ENCODE measurements at places on chromosomes 13 and 19.

DNA sequence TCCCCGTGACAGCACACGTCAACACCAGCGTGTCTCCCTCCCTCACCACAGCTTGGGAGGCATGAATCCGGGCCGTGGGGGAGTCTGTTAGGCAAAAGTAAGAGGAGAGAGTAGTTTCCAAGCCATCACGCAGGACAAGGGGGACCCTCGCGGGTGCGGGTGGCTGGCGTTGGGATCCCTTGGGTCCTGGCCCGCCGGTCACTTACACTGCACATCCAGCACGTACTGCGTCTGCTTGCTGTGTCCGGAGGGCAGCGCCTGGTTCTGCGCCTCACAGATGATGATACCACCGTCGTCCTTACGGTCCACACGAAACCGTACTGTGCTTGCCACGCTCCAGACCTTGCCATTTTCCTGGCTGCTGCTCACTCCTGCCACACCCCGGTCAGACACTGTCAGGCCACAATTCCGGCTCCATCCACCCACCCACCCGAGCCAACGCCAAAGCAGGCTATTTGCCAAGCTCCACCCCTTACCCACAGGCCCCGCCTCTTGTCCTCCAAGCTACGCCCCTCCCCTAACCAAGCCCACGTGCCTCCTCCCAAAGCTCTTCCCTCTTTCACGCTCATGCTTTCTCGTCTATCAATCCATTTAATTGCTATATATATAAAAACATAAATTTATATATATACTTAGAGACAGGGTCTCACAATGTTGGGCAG lies 6.6 kb upstream of the ZNF428 start:
- DNase-seq, result no peak

- DNase-seq, result no peak
Measured at GRCh38 chr19:5934774-5935472, 20.9 kb downstream of the CAPS start.

GRCh38 chr13:112347986-112348385 lies 28.2 kb upstream of the SPACA7 start:
- DNase-seq, result no peak

GRCh38 chr13:35888981-35889380 lies 242.2 kb downstream of the DCLK1 start:
- DNase-seq, result no peak

DNA sequence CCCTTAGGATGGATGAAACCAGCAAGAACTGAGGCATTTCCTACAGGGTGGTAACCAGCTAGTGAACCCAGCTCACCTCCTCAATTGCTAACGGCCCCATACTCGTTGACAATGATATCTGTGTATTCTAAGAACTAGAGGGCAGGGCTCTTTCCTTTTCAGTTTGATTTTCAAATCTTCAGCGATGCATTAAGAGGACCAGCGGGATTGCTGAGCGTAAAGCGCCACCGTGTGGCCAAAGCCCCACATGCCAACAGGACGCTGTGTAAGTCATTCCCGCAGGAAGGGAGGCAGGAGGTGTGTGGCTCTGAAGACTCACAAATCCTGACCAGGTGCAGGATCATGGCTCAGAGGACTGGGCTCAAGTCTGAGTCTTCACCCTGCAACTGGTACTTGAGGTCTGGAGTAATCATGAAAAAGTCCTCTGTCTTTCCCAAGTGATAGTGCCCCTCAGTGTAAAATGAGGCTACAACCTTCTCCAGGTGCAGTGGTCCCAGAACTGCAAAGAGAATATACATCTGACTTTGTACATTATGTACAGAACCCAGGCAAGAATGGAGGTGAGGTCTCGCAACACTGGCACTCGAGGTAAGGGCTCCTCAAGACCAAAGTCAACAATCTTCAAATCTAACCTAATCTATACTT lies 40.9 kb downstream of the C13orf42 start:
- peak; percentile 61 for DNase-seq

GRCh38 chr19:50431343-50432220 lies 1.1 kb upstream of the MYBPC2 start:
- peak; percentile 79 for DNase-seq

DNA sequence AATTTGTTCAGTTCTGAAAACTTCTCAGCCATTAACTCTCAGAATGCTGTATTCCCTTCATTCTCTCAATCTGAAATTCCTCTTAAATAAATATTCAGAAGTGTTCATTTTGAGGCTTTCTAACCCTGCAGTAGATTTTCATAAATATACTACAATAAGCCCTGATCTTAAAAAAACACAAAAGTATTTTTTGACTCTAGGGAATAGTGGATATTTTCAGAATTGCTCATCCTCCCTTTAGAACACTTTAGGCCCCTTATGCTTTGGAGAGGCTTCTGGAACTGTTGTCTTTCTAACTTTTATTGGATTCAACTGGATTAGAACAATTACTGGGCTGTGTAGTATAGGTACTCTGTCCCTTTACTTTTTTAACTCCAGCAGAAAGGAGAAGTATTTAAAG lies 1662.6 kb upstream of the MIR17HG start:
- no peak for DNase-seq

DNA sequence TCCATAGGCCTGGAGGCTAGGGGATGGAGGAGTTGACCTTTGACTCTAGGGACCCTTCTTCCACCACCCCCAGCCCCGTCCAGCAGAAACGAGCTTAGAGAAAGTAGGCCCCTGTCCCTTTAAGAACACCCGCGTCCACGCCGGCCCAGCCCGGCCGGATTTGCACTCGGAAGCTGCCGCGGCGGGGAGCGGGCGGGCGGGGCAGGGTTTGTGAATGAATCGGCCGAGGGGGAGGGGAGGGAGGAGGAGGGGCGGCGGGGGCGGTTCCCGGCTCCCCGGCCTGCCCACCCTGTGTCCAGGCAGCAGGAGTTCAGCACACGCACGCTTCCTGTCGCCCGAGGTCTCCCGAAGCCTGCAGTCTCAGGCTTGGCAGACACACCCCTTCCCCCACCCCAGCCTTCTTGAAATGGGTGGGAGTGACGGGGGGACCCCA lies 1.5 kb downstream of the UNC13A start:
- DNase-seq, result no peak

DNA sequence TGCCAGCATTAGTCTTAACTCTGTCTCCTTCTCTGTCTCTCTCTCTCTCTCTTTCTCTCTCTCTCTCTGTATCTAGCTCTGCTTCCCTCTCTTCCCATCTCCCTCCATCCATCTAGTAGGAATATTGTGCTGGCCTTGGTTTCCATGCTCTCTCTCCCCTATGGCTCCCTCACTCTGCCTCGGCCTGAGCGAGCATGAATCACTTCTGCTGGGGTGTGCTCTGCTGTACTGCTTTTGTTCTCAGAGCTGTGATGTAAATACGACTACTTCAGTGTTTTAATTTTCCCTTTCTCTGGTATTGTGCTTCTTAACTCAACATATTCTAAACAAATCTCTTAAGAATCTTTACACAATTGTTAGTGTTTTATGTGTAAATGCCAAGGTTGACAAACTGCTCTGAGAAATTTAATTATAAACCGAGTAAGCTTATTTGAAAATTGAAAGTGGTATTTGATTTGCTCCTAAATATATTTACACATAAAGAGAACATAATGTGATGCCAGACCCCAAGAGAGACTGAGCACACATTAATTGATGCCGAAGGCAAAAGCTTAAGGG lies 211.5 kb upstream of the KL start:
- DNase-seq, result no peak

DNA sequence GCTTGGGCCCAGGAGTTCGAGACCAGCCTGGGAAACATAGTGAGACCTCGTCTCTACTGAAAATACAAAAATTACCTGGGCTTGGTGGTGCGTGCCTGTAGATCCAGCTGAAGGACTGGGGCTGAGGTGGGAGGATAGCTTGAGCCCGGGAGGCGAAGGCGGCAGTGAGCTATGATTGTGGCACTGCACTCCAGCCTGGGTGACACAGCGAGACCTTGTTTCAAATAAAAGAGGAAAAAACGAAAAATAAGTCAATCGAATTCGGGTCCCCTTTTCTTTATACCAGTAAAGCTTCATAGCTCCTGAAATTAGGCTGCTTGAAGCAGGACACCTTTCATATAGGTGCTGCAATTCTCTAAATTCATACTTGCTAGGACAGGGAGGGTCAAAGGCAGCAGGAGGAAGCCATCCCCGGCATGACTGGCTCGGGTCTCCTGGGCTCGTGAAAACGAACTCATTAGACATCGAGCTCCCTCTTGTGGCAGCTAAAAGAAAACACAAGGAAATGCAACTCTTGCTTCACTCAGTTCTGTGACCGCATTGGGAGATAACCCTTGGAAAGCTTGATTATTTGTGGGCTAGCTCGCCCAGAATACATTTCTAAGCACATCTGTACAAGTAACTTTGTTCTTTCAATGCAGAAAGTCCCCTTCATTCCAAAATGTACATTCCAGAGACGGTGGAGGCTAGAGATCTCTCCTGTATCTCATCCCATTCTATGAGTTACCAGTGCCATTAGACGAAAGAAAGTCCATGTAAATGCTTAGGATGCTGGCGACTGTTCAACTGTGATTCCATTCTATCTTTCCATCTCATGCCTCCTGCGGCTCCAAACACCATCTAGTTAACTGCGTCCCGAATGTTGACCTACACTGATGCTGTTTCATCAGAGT lies 16.8 kb downstream of the FPR2 start:
- no peak for DNase-seq

- no peak for DNase-seq
Measured at GRCh38 chr19:7645163-7645562, 8.3 kb downstream of the STXBP2 start.

GRCh38 chr13:23578411-23579071 lies 8.3 kb downstream of the TNFRSF19 start:
- DNase-seq, result peak; percentile 39

- no peak for DNase-seq
Measured at GRCh38 chr13:97436845-97437244, 2.9 kb downstream of the RAP2A start.

DNA sequence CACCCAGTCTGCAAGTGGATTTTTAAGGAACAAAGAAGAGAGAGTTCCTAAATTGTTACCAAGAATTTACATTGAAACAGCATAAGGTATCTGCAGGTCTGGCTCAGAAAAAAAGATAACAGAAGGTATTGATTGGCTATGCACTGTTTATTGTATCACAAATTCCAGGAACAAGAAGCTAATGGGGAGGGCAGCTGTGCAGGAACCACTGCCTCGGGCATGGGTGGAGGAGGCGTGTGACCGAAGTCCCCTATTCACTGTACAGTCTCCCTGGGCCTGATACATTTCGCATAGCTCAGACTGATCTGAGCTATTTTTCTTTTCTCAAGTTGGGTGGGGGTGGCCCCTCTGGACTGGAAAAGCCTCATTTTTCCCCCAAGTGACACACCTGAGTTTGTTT lies 11.7 kb downstream of the NECTIN2 start:
- DNase-seq, result no peak

DNA sequence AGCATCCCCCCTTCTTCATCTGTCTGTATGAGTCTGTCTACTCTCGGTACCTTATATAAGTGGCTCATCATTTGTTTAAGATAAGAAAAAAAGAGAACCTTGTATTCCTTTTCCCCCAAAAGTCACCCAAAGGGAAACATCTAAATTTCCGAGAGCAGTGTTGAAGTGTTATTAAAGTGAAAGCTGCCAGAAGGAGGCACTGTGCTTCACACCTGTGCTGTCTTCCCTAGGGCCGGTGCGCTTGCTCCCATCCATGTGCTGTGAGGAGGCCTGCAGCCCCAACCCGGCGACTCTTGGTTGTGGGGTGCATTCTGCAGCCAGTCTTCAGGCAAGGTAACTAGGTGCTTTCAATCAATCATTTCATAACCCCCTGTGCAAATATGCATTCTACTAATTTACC lies 97.5 kb downstream of the TNFRSF19 start:
- DNase-seq, result no peak

GRCh38 chr19:49271080-49271753 lies 53.8 kb downstream of the SLC6A16 start:
- no peak for DNase-seq
